NCI-H446 treated with DMSO at 0.1 percent for 48 hours (cell line): ENCODE measurements at places on chromosomes 6 and 20.

- DNase-seq = no peak
Observed at GRCh38 chr6:136786658-136787057, 5.6 kb downstream of the MAP3K5 start.

- DNase-seq = no peak
Observed at GRCh38 chr6:7649037-7649810, 59.2 kb downstream of the SNRNP48 start.

GRCh38 chr20:50165684-50166554 lies 12.4 kb upstream of the PEDS1 start:
- DNase-seq = peak; percentile 100

DNA sequence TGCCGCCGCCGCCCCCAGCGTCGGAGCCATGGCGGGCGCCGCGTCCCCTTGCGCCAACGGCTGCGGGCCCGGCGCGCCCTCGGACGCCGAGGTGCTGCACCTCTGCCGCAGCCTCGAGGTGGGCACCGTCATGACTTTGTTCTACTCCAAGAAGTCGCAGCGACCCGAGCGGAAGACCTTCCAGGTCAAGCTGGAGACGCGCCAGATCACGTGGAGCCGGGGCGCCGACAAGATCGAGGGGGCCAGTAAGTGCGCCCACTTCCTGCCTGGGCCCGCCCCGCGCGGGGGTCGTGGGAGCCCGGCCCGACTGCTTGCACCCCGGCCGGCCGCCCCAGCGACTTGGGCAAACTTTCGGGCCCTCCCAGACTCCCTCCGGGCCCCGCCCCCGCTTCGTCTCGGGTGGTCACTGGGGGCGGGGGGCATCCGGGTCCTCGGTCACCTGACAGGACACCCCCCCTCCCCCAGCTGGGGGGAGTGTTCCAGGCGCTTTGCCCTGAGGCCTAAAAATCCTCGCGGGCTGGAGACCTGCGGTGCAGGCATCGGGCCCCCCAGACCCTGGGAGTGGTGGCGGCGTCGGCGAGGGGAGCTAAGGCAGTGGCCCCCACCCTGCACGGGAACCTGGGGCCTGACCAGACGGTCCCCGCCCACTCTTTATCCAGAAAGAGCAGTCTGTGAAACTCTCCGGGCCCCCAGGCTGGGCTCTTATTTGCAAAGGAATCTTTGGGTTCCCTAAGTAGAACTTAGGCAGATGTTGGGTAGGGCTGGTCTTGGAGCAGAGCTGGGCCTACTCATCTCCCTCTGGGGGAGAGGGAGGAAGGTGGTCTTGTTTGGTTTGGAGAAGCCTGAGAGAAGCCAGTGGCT lies 501 bp downstream of the PLCG1 start:
- DNase-seq = peak; percentile 44

GRCh38 chr6:162029873-162030576 lies 697.5 kb downstream of the PRKN start:
- DNase-seq = no peak

DNA sequence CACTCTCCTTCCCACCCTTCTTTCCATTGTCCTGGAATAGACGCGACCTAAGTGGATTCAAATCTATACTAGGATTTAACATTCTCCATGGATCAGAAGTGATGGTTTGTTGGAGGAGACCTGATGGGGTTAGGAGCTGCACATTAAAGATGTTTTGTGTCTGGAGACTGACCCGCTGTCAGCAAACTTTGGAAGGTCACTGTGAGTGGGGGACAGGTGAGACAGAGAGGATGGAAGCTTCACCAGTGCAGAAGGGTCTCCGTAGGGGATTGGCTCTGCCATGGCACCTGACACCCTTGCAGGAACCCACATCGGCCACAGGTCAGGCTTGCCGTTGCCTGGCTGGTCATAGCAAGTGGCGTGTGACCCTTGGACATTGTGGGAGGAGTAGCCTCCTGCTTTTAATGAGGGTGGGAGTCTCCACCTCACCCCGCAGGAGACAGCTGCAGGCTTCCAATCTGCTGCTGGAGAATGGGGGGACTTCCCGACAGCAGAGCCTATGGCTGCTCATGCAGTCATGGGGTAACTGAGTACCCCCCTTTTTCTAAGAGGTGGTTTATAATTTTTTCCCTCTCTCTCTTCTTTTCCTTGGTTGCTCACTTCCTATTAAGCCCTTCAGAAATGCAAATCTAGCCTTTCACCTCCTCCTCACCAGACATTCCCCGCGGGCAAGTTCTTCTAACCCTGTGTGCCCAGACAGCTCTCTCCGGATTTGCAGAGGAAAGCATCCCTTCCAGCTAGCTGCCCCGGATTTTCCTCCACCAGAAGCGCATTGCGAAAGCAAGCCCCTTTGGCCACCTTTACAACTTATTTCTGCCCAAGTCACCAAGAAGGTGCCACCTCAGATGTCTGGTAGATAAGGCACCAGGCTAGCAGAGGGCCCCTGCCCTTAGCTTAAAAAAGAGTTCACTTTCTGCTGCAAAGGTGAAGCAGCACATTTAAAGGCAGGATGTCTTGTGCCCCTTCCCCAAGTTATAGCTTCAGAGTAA lies 53.5 kb downstream of the DACT2 start:
- DNase-seq = no peak

GRCh38 chr6:80468398-80468797 lies 361.9 kb downstream of the BCKDHB start:
- no peak for DNase-seq

GRCh38 chr6:78525976-78526375 lies 341.4 kb upstream of the IRAK1BP1 start:
- DNase-seq = no peak

DNA sequence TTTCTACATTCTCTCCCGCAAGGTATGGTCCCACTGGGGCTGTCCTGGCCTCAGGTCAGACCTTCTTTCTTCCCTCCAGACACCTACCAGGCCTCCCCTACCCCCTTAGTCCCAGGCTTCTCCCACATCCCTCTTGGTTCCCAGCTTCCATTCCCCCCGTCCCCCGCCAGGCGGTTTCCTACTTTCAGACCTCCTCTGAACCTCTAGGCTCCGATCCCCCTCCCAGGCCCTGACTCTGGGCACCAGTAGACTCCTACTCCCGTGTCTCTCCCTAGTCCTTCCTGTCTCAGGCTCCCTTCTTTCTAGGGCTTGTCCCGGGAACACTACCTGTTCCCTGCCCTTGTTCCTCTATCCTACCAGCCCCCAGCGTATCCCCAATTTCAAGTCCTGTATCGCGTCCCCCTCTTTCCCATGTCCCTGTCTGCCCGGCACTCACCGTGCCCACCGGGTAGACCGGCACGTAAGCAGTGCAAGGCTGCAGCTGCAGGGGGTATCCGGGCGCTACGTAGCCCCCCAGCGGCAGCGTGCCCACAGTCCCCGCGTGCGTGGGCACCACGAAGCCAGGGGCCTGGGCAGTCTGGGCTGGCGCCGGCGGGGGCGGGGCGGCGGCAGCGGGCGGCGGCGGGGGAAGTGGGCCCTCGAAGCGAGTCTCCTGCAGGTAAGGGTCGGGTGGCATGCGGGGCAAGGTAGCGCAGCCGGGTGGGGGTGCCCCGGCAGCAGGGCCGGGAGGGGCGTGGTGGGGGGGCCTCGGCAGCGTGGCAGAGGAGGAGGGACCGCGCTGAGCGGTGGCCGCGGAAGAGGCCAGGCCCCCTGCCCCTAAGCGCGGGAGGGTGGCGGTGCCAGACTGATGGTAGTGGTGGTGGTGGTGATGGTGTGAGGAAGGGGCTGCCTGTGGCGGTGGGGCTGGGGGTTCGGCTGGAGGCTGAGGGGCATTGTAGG lies 1.5 kb downstream of the PRRT1 start:
- DNase-seq = no peak

GRCh38 chr6:617456-618100 lies 39.3 kb downstream of the HUS1B start:
- no peak for DNase-seq

- DNase-seq = peak; percentile 7
Observed at GRCh38 chr20:15528391-15529111, 1044.7 kb downstream of the KIF16B start.

GRCh38 chr6:156175971-156176421 lies 601.2 kb upstream of the ARID1B start:
- no peak for DNase-seq

DNA sequence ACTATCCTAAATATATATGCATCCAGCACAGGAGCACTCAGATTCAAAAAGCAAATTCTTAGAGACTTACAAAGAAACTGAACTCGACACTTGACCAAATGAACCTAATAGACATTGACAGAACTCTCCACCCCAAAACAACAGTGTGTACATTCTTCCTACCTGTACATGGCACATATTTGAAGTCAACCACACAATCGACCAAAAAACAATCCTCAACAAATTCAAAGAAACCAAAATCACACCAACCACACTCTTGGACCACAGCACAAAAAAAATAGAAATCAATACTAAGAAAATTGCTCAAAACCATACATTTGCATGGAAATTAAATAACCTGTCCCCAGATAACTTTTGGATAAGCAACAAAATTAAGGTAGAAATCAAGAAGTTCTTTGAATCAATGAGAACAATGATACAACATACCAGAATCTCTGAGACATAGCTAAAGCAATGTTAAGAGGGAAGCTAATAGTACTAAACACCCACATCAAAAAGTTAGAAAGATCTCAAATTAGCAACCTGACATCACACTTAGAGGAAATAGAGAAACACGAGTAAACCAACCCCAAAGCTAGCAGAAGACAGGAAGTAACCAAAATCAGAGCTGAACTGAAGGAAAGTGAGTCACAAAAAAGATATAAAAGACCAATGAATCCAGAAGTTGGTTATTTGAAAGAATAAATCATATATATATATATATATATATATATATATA lies 12.5 kb upstream of the TREM1 start:
- no peak for DNase-seq

GRCh38 chr6:157400676-157401075 lies 19.7 kb downstream of the ZDHHC14 start:
- DNase-seq = no peak

- DNase-seq = no peak
Observed at GRCh38 chr20:58997141-58997770, 9.8 kb downstream of the CTSZ start.

DNA sequence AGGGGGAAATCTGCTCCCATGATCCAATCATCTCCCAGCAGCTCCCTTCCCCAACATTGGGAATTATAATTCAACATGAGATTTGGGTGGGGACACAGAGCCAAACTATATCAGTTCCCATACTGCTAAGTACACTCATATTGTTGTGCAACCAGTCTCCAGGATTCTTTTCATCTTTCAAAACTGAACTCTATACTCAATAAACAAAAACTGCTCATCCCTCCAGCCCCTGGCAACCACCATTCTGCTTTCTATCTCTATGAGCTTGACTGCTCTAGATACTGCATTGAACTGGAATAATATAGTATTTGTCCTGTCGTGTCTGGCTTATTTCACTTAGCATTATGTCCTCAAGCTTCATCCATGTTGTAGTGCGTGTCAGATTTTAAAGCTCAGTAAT lies 42.9 kb downstream of the STX11 start:
- no peak for DNase-seq

DNA sequence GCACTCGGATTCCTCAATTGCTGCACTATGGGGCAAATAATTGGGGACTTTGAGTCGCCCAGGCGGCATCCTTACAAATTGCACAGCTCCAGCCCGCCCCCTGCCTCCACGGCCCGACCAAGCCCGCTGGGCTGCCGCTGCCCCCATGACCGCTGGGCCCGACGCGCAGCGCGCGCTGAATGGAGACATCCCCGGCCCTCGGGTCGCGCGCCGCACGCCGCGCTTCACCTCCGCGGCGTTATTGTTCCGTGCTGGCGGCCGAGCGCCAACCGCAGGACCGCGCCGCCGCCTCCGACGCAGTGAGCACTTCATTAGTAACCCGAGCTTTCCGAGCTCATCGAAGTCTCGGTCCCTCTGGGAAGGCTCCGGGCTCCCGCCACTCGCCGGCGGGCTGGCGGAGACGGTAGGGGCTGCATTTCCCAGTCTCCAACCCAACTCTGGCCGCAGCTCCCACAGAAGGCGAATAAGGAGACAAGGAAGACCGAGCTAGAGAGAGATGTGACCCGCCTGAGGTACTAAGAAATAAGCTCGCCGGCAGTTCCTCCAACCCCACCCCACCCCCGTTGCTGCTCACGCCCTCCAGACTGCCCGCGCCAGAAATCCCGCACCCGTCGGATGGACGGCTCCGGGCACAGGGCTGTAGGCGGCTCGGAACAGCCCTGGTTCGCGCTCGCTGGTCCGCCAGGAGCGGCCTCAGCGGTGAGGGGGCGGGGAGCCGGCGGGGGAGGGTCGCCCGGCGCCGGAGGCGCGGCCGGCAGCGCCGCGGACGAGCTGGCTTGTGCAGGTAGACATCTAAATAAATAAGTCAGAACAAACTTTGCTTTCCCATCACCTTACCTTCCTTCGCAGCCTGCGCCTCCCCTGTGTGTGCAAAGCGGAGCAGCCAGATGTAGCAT lies 703 bp downstream of the EPHA7 start:
- DNase-seq = no peak

DNA sequence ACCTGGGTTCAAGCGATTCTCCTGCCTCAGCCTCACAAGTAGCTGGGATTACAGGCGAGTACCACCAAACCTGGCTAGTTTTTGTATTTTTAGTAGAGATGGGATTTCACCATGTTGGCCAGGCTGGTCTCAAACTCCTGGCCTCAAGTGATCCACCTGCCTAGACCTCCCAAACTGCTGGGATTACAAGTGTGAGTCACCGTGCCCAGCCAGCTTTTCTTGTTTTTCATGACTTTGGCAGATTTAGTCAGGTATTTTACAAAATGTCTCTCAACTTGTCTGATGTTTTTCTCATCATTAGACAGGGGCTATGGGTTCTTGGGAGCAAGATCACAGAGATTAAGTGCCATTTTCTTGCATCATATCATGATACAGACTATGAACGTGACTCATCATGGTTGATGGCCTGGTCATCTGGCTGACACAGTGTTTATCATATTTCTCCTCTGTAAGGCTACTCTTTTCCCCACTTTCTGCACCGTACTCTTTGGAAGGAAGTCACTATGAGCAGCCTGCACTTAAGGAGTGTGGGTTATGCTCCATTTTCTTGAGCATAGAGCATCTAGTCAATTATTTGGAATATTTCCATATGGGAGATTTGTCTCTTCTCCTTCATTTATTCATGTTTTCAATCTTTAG lies 67.8 kb downstream of the RNF182 start:
- no peak for DNase-seq

DNA sequence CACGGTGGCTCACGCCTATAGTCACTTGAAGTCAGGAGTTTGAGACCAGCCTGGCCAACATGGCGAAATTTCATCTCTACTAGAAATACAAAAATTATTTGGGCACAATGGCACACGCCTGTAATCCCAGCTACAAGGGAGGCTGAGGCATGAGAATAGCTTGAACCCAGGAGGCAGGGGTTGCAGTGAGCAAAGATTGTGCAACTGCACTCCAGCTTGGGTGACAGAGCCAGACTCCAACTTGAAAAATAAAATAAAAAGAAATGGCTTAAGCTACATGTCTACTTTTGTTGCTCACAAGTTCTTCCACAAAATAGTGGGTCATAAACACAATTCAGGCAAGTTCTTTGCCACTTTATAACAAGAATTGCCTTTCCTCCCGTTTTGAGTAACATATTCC lies 27.1 kb upstream of the B4GALT5 start:
- DNase-seq = no peak

GRCh38 chr6:165616116-165616515 lies 46.9 kb downstream of the PDE10A start:
- DNase-seq = no peak

GRCh38 chr6:131015630-131016263 lies 47.3 kb downstream of the EPB41L2 start:
- DNase-seq = no peak
